ENCODE measurements at places on chromosomes 1 and 21.

- no peak for DNase-seq
Observed at GRCh38 chr1:151372058-151372934, at the start of gene SELENBP1. TSS of gene SELENBP1 (minus strand) at chr1:151372705. CDS start at chr1:151372641, 64 bp downstream.

DNA sequence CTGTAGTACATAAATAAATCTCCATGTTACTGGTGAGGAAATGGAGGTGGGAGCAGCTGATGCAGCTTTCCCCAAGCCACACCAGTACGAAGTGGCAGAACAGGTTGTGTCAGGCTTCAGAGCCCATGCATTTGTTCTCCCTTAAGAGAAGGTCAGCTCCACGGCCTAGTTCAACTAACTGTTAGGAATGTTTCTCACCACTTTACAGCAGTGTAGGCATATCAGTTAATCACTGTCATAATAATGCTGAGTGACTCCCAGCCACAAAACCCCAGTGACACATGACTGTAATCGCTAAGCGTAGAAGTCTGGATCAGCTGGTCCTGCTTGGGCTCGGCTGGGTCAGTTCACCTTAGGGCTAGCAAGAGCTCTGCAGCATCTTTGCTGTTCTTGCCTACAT, 90.4 kb downstream of the VPS26C start:
- DNase-seq = no peak

- DNase-seq = no peak
Observed at GRCh38 chr1:174626031-174627025, 178.6 kb downstream of the GPR52 start.

DNA sequence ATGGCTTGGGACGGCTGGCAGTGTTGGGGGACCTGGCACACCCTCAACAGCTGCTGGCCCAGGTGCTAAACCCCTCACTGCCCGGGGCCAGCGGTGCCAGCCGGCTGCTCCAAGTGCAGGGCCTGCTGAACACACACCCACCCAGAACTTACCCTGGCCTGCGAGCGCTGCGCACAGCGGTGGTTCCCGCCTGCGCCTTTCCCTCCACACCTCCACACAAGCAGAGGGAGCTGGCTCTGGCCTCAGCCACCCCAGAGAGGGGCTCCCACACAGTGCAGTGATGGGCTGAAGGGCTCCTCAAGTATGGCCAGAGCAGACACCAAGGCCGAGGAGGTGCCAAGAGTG, 67.9 kb downstream of the FMO4 start:
- DNase-seq = no peak

DNA sequence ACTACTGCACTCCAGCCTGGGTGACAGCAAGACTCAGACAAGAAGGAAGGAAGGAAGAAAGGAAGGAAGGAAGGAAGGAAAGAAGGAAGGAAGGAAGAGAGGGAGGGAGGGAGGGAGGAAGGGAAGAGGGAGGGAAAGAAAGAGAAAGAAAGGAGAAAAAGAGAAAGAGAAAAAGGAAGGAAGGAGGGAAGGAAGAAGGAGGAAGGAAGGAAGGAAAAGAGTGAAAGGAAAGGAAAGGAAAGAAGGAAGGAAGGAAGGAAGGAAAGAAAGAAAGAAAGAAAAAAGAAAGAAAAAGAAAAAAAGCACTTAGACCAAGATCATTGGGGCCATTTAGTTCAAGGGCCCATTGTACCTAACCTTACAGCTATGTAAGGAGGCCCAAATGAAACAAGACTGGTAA, 42.3 kb downstream of the PAFAH2 start:
- no peak for DNase-seq

DNA sequence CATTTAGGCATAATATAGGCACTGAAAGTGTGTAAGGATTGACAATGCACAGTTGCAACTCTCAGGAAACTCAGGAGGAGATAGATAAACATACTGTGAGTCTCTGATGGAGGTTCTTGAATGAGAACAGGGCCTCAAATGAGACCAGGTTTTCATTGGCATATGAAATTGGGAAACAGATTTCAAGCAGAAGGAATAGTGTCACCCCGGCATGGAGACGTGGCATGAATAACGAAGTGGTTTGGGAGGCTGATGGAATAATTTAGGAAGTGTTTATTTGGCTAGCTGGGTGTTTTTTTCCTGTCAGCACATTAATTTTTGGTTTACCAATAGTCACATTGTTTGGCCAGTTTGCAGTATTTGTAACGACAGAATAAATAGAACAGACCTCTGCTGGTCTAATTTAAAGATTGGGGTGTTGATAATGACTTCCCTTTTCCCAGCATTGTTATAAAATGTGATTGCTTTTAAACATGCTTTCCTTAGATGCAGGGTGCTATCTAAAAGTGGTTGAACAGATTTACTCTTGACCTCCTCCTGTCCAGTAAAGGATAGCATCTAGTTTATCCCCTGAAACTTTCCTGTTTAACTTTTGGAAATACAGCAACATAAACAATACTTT, 132.0 kb downstream of the C1orf21 start:
- no peak for DNase-seq

DNA sequence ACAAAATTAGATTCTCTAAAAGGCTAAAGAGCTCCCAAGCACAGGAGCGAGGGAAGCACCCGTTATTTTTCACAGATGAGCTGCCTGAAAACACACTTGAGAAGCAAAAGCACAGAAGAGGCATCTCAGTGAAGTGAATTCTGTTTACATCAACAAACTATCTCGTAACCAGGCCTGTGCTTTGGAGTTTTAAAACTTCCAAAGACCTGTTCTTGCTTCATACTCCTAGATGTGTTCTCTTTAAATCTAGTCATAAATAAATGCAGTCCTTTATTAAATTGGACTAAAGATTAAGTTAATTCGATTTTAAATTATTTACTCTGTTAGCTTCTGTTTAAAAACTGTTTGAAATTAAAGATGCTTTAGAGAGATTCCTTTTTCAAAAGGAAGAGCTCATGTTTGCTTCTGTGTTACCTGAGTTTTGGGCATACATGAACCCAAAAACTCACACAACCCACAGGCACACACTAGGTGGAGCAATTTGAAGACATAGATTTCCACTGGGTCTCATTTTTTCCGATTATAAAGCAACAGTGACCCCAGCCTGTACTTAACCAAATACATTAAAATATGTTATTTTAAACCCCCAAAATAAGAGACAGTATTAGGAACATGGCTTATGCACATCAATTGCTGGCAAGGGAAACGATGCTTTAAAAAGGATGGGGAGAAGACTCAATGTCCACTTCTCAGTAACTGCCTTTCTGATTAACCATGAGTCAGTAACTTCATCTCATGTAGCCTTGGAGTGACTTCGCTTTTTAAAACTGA, 648.2 kb downstream of the SMYD3 start:
- no peak for DNase-seq

DNA sequence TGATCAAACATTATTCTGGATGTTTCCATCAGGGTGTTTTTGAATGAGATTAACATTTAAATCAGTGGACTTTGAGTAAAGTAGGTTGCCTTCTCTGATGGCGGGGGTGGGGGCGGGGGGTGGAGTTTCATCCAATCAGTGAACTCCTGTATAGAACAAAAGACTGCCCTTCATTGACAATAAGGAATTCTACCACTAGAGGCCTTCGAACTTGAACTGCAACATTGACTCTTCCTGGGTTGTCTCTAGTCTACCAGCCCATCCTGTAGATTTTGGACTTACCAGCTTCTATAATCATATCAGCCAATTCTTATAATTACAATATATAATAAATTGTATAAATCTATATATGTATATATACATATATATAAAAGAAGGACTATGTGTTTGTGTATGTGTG, 520.4 kb upstream of the CXADR start:
- no peak for DNase-seq

GRCh38 chr1:59750328-59751003, 64.3 kb upstream of the HOOK1 start:
- DNase-seq = no peak

DNA sequence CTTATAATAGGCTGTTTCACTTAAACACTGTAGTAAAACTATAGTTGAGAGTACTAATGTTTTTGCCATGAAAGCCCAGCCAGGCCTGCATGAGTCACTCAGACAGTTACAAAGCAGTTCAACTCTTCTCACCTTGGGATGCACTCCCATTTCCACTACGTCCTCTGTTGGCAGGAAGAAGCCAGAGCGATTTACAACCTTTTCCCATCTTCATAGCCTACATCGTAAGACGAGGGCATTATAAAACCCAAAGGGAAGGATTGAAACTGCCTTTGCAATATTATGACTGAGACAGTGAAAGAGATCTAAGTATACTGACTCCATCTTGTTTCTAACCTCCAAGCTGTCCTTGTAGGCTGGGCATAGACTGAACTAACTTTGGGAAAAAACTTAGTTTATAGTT, 71.8 kb upstream of the CSF1 start:
- DNase-seq = no peak
